Endothelial cell of coronary artery (primary cell): ENCODE measurements at places on chromosomes 12 and 14. TPM values are rescaled to one million over a fixed set of nuclear protein-coding genes. Genes with fewer than 3 reads are reported as not detected.

The KRT75 gene
- total RNA-seq: not detected in 2 replicates

The LRFN5 gene
- total RNA-seq: under 0.01 and 0.47 TPM in 2 replicates

The CCDC196 gene
- total RNA-seq: not detected in 2 replicates

The DDIT3 gene
- total RNA-seq: 6.0 and 10.1 TPM in 2 replicates

The ASIC1 gene
- total RNA-seq: 0.36 and 1.0 TPM in 2 replicates

The KRT85 gene
- total RNA-seq: not detected in 2 replicates

The NINJ2 gene
- total RNA-seq: 0.28 and 0.90 TPM in 2 replicates

The HELB gene
- 1.3 TPM in 2 replicates for total RNA-seq

The TAS2R9 gene
- 0.09 TPM in 1 of 2 replicates, not detected in the other for total RNA-seq

The TAS2R43 gene
- 1.5 and 1.8 TPM in 2 replicates for total RNA-seq

The INHBC gene
- total RNA-seq: not detected in 2 replicates
